ENCODE measurements at places on chromosomes 3 and 15.
A peak's percentile ranks its signal among the peaks of the same experiment; 100 is the strongest.

DNA sequence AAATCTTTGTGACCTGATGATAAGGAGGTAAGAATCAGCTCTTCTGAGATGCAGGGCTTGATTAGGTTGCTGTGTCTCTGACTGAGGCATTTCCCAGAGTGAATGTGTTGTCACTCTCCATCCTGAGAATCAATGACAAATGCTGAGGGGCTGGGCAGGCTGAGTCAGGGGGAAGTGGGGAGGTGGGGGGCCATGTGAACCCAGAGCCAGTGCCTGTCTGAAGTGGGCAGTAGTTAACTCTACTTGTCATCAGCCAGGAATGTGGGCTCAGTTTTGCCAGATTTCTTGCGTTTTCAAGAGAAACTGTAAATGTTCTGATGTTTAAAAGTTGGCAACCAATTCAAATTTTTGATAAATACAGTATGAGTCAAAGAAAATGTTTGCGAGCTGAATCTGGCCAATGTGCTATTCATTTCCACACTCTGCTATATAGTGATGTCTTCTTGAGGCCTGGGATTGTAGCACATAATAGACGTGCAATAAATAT, 3.1 kb upstream of the BNC1 start:
- DNase-seq: no peak

- DNase-seq: no peak
Measured at GRCh38 chr15:65292938-65293518, 2.8 kb upstream of the RNU5A-1 start.

GRCh38 chr3:8464668-8465067, 37.0 kb upstream of the LMCD1 start:
- no peak for DNase-seq

DNA sequence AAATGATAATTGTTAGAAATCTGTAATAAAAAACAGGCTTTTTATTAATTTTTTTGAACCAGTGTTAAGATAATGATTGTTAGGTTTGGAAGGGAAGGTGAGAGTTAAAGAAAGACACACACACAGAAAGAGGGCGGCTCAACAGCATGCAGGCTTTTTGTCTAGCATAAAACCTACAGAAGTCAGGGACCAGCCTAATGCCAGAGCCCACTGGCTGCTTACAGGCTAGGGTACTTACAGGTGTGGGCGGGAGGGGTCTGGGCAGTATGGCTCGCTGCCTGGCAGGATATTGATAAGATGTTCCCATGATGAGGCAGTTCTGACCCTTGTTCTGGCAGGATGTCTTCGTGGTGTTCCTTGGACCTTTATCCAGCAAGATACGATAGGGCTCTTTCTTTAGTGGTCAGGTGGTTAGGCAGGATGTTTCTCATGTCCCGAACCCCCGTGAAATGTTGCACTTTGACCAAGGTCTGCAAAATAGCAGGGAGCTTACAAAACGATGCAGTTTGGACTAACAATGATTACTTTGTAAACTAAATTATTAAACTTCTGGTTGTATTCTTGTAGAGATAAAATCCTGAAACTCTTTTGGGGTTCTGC, 84.7 kb downstream of the DCUN1D1 start:
- DNase-seq: no peak

GRCh38 chr3:197420115-197420514, 121.7 kb upstream of the DLG1 start:
- no peak for DNase-seq

GRCh38 chr3:158748237-158748828, 16.1 kb upstream of the RARRES1 start:
- peak; percentile 34 for DNase-seq

DNA sequence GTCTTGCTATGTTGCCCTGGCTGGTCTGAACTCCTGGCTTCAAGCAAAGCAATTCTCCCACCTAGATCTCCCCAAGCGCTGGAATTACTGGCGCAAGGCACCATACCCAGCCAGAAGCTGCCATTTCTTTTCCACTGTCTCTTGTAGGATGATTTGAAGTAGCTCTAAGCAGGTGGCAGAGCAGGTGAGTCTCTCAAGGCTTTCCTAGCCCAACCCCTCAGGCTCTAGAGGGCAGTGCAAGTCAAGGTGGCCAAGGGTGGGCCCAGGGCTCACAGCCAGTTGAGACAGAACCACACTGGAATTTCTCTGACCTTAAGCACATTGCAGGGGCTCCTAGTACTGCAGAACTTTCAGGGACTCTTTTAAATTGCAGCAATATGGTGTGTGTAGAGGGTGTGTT, 15.6 kb upstream of the DAG1 start:
- no peak for DNase-seq

DNA sequence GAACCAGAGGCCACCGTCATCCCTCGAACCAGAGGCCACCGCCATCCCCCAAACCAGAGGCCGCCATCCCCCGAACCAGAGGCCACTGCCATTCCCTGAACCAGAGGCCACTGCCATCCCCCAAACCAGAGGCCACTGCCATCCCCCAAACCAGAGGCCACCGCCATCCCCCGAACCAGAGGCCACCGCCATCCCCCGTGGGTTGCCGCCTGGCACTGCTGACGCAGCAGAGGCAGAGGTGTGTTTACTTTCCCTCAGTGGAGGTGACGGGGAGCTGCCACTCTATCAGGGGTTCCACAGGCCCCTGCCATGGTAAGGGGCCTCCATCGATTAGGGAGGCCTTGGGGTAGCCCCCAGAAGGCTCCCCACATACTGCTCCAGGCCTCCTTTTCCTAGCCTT, 1.5 kb downstream of the IQSEC1 start:
- peak; percentile 45 for DNase-seq

- DNase-seq: no peak
Measured at GRCh38 chr15:92120094-92120795, 266.7 kb downstream of the SLCO3A1 start.

- DNase-seq: no peak
Measured at GRCh38 chr15:74426404-74427281, 7.1 kb downstream of the SEMA7A start.

DNA sequence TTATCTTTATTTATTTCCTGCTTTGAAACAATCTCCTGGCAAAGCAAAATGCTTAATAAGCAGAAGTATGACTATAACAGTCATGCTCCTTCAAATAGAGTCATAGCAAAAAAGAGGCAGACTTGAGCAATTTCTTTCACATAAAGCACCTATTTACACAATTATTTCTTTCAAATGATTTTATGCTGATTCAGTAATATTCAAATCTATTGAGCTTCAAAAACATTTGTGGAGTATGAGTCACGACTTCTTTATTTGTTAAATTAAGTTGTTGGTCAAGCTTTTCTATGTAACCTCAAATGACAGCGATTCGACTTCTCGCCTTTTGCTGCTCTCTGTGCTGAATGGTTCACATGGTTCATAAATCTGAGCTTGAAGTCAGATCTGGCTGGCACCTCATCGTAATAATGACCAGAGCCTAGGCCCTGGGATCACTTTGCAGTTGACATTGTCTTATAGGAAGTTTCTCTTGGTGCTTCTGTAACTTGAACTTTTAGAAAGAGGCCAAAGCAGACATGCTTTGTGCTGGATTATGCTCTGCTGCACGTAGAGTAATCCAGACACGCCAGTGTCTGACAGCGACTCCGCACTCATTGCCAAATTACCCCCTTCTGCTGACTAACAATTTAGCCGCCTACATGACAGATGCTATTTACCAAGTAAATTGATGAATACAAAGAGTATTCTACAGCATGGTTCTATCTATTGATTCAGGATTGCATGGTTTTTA, 139.0 kb downstream of the MCTP2 start:
- no peak for DNase-seq
